Left renal cortex interstitium (tissue), 4 donors: ENCODE measurements at places on chromosomes 6 and 20.
A peak's percentile ranks its signal among the peaks of the same experiment; 100 is the strongest.

DNA sequence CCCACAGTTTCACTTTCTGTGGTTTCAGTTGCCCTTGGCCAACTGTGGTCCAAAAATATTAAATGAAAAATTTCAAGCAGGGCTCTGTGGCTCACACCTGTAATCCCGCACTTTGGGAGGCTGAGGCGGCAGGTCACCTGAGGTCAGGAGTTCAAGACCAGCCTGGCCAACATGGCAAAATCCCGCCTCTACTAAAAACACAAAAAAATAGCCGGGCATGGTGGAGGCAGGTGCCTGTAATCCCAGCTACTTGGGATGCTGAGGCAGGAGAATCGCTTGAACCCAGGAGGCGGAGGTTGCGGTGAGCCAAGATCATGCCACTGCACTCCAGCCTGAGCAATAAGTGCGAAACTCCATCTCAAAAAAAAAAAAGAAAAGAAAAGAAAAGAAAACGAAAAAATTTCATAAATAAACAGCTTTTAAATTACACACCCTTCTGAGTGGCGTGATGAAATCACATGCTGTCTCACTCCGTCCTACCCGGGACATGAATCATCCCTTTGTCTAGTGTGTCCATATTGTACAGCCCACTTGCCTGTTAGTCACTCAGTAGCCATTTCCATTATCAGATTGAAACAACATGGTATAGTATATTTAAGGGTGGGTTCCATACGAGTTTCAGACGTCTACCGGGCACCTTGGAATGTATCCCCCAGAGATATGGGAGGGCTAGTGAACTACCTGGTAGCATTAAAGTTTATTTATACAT is 11.7 kb downstream of the PTPRK start:
- no peak for DNase-seq

DNA sequence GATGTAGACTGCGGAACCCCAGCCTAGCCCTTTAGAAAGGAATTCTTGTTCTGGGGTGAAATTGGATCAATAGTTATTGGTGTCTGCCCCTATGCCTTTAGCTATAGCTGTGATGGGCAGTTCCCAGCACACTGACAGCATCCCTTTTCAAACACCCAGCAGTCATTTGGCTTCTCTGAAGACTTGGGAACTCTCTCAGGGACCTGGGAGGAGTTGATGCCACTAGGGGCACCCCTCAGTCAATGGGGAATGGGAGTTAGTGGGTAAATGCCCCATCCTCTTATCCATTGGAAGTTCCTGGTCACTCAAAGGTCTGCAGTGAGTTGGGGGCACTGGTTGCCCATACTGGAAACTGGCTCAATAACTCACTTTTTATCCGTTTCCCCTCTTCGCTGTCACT is 31.6 kb upstream of the CSNK2A1 start:
- DNase-seq, result no peak

DNA sequence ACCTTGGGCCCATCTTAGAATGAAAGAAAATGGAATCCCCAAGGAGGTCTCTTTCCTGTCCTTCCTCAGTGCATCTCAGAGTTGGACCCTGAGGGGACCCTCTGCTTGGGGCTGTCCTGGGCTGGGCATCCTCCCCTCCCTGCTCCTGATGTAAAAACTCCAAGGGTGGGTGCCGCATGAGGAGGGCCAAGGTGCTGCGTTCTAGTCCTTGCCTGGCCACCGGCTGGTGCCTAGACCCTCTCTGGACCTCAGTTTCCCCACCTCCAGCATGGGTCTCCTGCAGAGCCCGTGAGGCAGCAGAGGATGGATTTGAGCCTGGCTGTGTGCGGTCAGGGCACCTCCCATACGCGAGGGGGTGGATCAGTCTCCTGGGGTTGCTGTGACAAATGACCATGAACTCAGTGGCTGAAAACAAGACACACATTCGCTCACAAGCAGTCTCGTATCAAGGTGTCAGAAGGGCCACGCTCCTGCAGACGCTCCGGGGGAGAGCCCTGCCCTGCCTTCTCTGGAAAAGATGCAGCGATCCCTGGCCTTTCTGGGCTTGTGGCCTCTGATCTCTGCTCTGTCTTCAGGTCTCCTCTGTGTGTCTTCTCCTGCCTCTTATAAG is 54.7 kb downstream of the CHMP4B start:
- no peak for DNase-seq

GRCh38 chr6:35258858-35259193 is 709 bp upstream of the ZNF76 start:
- peak; percentile 37 for DNase-seq

- DNase-seq, result no peak
Observed at GRCh38 chr6:37109714-37110499, 60.0 kb upstream of the PIM1 start.

DNA sequence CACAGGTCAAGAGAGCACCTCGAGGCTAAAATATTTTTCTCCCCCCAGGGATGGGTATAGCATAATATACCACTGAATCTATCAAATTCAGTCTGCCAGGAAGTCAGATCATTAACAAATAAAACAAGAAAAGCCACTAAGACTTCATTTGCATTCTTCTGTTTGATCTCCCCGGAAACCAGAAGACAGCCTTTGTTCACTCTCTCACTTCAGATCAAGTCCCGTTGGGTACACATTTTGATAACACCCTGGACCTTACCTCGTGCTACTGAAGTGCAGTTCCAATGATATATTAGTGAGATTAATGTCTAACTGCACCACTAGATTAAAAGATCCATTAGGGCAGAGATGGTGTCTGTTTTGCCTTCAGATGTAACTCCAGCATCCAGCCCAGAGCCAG is 157.7 kb upstream of the B3GAT2 start:
- no peak for DNase-seq

- DNase-seq, result no peak
Observed at GRCh38 chr20:56625837-56626236, 3.3 kb upstream of the TFAP2C start.

GRCh38 chr6:167047554-167047953 is 48.4 kb downstream of the CEP43 start:
- DNase-seq, result no peak

GRCh38 chr20:24935766-24936525 is 13.1 kb upstream of the CST7 start:
- no peak for DNase-seq

GRCh38 chr6:36515844-36516243 is 31.4 kb downstream of the STK38 start:
- DNase-seq, result no peak

GRCh38 chr6:45608252-45608913 is 230.6 kb upstream of the SUPT3H start:
- DNase-seq, result no peak

- DNase-seq, result no peak
Observed at GRCh38 chr6:142413111-142413510, 111.3 kb downstream of the ADGRG6 start.

DNA sequence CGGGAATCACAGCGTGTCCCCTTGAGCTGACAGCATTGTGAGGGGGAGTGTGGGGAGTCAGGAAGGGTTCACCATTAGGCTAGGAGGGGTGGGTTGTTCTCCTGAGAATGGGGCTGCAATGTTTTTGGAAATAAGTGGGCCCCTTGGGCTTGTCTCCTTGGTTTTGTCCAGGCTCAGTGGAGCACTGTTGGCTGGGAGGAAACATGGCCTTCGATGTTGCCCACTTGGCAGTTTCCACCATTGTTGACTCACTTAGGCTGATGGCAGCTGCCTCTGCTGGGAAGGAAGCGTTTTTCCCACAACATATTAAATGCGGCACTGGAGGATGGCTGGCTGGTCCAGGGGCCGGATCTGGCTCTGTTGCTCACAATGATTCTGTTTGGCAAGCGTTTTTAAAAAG is 512.1 kb downstream of the QKI start:
- no peak for DNase-seq

DNA sequence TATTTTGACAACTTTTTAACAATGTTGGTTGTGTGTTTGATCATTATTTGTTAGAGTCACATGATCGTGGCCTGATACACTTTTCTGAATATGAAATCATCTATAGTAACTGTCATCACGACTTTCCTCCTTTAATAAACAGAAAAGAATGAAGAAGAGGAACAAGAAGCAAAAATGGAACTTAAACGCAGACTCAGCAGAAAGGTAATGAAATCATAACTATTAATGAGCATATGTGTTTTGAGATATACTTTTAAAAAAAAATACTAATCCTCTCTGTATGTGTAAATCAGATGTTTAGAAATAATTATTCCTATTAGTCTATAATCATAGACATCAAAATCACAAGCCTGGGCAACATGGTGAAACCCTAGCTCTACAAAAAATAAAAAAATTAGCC is 60.1 kb upstream of the LTV1 start:
- no peak for DNase-seq

- DNase-seq, result no peak
Observed at GRCh38 chr20:21836346-21836745, 130.9 kb downstream of the PAX1 start.

- DNase-seq, result no peak
Observed at GRCh38 chr6:17930321-17930993, 57.0 kb downstream of the KIF13A start.

DNA sequence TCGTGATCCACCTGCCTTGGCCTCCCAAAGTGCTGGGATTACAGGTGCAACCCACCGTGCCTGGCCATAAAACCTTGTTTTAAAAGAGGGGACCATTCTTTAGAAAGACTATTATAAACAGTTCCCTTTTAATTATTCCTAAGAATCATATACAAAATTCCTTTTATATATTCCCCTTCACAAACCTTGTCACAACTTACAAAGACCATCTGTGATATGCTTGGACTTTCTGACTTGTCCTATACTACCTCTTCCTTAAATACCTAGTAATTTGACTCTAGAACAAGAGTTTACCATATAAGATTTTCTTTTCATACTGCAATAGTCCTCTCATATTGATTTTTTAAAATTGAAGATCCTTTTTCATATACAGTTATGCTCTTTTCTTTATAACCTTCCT is 135.8 kb upstream of the PRSS16 start:
- no peak for DNase-seq

GRCh38 chr6:64256483-64256882 is 620.9 kb downstream of the PHF3 start:
- no peak for DNase-seq

DNA sequence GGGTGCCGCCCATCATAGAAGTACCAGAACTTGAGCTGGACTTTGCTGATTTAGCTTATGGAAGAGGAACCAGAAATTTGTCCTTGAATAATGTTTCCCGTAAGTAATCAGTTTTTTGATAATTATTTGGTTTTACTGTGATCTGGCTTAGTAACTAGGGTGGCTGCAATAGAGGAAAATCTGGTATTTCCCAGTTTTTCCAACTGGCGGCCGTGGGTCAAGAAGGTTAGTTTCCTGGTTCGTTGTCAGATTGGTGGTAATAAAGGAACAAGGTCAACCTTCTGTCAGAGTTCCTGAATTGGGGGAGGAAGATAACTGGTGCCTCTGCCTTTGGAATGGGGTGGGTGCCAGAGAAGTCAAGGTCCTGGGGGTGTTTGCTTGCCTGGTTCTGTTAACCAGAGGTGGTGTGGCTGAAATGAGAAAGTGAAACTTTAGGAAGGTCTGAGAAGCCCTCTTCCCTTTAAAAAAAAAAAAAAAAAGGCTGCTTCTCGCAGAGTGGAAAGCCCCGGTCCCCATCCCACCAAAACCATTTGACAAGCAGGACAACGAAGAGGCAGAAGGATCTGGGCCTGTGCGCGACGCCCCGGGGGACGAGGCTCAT is at the start of gene CALHM6:
CALHM6 (plus strand) TSS at position 45 of the 601 bp plus-strand sequence; CDS start at position 600, 555 bp downstream.
- no peak for DNase-seq

DNA sequence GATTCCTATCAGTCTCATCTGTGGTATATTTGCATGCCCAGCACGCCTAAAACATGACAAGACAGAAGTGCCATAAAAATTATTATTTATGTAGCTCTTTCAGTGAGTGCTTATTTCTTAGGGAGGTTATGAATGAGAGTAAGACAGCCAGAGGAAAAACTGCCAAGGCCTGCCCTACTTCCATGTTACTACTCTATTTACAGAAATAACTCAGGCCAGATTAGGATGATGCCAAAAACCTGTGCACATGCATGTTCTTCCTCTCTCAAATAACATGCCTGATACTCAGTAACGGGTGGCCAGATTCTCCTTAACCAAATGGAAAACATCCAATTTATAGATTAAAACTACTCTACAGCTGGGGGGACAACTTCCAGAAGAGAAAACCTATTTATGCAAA is 45.7 kb downstream of the ILRUN start:
- no peak for DNase-seq

DNA sequence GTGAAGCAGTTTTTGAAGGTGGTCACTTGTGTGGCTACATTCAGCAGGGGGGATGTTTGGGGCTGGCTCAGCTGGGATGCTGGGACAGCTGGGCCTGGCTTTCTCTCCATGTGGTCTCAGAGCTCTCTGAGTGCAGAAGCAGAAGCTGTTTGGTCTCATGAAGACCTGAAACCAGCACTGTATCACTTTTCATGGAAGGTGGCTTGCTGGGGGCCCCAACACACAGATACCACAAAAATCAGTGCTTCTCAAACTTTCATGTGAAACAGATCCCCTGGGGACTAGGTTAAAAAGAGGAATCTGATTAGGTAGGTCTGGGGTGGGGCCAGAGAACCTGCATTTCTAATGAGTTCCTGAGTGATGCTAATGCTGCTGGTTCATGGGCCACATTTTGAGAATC is 347.3 kb downstream of the DHX35 start:
- no peak for DNase-seq

- no peak for DNase-seq
Observed at GRCh38 chr6:158046201-158047126, 64.8 kb downstream of the SYNJ2 start.

DNA sequence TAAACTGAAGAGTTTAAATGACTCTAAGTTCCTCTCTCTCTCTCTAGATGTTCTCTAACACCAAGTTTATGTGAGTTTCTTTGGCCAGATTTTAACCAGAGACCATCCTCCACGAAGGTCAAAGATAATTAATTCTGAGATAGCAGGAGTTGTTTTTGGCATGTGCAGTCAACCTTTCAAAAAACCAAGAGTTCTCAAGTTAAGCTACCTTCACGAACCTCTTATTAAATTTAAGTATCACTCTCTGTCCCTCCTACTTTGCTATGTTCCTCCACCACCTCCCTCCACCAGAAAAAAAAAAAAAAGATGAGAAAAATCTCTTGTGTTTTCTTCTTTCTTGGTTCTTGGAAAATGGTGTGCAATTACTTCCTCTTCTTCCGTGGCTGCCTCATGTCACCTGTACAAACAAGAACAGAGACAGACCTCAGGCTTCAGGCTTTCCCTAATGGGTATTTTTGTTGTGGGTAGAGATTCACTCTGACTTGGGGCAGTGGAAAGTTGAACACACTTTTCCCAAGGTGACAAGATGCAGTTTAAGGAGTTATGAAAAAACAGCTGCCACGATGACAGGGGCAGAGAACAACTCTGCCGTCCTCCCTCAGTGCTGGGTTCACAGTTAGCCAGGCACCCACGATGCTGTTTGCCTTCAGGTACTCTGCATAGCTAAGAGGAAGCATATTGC is 64.3 kb downstream of the ADTRP start:
- no peak for DNase-seq

- DNase-seq, result no peak
Observed at GRCh38 chr20:46108435-46108841, 9.7 kb upstream of the CD40 start.

GRCh38 chr20:41223112-41223511 is 85.8 kb downstream of the PLCG1 start:
- DNase-seq, result no peak

DNA sequence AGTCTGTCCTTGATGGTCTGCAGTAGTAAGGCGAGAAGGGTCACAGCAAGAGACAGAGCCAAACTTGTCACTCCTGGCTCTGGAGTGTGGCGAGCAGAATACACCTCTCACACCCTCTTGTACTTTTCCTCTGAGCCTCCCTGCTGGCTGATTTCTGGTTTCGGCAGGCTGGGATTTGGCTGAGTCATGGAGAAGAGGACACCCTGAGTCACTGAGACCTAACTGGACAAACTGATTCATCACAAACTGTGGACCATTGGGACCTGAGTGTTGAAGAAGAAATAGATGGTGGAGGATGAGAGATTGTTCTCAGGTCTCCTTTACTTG is 101.7 kb downstream of the F13A1 start:
- DNase-seq, result no peak

- DNase-seq, result no peak
Observed at GRCh38 chr6:121951918-121952379, 447.5 kb upstream of the HSF2 start.
